ENCODE measurements at places on chromosomes 3 and 15.

GRCh38 chr3:76474632-76475031 is 565.3 kb upstream of the ROBO2 start:
- DNase-seq: no peak

- DNase-seq: peak; percentile 15
Observed at GRCh38 chr3:113035387-113035982, 44.7 kb downstream of the GTPBP8 start.

DNA sequence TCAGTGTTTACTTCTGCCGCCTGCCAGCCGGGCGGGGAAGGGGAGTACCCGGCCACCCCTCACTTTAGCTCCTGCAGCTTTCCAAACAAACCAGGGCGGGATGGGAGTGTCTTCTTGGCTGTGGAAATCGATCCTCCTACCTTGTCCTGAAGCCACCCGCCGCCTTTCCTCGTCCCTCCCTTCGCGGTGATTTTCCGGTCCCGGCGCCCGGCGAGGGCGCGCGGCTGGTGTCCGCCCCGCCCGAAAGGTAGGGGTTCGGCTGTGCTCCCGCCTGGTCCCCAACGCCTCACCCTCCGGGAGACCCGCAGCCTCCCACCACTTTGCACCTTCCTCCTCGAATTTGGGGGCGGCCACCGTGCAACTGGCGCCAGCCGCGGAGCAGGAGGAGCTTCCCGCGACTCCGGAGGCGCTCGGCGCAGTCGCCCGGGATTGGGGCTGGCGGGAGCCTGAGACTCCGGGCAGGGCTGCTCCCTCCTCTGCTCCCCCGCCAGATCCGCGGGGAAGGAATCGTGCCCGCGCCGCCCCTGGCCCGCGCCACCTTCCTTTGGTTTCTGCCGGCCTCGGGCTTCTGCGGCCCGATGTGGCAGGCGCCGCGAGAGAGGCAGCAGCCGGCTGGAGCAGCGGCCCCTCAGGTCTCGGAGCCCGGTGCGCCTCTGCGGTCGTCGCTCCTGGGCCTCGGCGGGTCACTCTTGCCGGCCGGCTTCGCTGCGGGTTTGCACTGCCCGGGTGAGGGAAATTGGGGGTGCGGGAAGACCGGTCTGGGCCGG is 30.7 kb upstream of the ST3GAL6 start:
- no peak for DNase-seq

DNA sequence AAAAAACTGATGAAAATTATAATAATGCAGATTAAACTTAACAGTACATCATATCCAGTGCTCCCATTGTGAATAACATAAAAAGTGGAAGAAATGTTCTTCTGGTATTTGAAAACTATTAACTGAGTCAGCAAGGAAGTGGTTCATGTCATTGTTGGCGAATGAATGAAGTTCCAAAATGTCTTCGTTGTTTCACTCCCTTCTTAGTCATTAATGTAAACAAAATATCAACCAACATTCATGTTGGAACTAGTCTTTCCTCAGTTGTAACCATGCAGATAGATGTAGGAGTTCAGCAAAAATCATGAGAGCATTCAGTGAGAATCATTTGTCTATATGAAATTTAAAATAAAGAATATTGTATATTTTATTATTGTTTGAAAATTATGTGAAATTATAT is 44.1 kb upstream of the ICE2 start:
- no peak for DNase-seq

GRCh38 chr3:174408310-174408709 is 450.8 kb upstream of the NAALADL2 start:
- no peak for DNase-seq
